ENCODE measurements at places on chromosomes 6 and 20.

- DNase-seq: peak; percentile 37
These were observed 750 bp downstream of the MAP7 start for GRCh38 chr6:136549300-136550044.

- peak; percentile 66 for DNase-seq
These were observed 25.6 kb upstream of the GABRR1 start for GRCh38 chr6:89242574-89243330.

DNA sequence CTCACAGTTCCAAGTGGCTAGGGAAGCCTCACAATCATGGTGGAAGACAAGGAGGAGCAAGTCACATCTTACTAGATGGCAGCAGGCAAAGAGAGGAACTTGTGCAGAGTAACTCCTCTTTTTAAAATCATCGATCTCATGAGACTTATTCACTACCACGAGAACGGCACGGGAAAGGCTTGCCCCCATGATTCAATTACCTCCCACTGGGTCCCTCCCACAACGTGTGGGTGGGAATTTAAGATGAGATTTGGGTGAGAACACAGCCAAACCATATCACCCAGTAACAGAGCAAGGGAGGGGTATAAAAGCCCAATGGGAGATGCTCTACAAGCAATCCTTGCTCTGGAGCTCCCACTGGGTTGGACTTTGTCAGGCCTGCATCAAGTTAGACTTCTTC is 80.4 kb downstream of the JPH2 start:
- DNase-seq: no peak

- no peak for DNase-seq
These were observed 40.3 kb upstream of the ARMC2 start for GRCh38 chr6:108807928-108808327.

DNA sequence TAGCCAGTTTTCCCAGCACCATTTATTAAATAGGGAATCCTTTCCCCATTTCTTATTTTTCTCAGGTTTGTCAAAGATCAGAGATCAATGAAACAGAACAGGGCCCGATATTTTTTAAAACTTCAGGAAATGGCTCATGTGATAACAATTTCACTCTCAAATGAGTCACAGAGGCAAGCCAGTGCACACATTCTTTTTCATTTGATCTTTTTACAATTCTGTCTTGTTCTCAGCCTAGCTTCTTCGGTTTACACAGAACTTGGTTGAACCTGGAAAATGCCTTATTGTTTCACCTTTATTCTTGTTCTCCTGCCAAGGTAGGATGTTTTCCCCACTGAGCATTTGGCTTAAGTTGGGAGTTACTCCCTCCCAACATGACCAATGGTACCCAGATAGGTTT is 258.9 kb downstream of the COL12A1 start:
- DNase-seq: no peak

- DNase-seq: no peak
These were observed 89.4 kb upstream of the PAK5 start for GRCh38 chr20:9928281-9928737.

- no peak for DNase-seq
These were observed 8.2 kb upstream of the CD93 start for GRCh38 chr20:23094213-23094896.

- DNase-seq: peak; percentile 74
These were observed 59.9 kb downstream of the SULF2 start for GRCh38 chr20:47725248-47725973.

DNA sequence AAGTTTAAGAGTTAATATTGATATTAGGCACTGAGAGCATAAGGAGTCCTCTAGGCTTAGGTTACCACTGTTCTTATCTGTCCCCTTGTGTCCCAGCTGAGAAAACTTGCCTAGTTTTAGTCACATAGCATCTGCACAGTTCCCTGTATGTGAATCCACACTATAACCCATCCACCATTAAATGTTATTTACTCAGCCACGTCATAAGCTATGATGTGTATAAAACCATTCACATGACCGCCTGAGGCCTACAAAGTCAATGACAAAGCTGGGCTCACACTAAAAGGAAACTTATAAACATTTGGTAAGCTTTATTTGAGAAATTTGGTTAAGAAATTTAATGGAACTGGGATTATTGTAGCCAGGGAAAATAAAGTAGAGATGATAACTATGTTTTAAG is 59.2 kb upstream of the TFAP2D start:
- DNase-seq: no peak

DNA sequence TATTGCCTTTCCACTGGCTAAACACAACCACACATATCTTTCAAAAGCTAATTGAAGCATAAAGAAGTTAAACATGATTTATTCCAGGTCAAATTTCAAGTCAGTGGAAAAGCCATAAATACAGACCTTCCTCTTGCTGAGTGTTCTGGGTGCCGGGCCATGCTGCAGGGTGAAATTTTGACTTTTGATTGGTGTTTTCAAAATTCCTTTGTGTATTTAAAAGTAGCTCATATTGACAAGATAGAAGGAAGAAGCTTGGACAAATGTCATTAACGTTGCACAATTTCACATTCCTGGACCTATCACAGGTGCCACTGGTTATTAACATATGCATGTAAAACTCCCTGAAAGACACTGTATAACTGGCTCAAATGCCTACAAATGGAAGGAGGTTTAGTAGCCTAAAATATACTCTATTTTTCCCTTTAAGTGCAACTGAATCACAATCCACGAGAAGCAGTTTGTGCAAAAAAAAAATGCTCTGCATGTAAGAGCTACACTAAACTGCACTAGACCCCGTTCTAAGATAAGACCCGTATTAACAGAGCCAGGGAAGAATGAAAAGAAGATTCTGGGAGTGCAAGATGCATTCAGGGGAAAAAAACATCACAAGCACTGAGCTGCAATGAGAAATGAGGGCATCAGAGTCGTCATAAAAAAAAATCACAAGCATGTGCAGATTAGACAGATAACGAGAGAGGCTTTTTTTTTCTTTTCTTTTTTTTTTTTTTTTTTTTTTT is 30.4 kb downstream of the ATXN1 start:
- DNase-seq: no peak

GRCh38 chr20:54038961-54039360 is 31.4 kb downstream of the BCAS1 start:
- no peak for DNase-seq

- DNase-seq: no peak
These were observed 331.2 kb downstream of the THBS2 start for GRCh38 chr6:168922436-168922835.

Measured in NCI-H524 (cell line).